ENCODE measurements at places on chromosomes 1 and 21.

DNA sequence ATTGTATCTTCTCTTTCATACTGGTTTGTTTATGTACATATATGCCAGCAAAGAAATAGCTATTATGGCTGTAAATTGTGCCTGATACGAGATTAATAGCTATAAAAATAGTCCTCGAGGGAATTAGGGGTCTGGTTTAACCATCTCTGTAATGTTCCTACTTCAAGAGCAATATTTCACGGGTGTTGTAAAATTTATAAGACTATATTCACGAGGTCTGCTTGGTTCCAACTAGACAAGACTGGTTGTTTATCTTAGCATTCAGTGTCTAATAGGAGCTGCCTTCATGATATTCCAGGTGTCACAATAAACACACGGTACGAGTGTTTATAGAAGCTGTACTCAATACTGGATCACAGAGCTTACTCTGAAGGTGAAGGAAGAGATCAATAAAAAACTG, 389.9 kb downstream of the SIPA1L2 start:
- DNase-seq, result no peak

DNA sequence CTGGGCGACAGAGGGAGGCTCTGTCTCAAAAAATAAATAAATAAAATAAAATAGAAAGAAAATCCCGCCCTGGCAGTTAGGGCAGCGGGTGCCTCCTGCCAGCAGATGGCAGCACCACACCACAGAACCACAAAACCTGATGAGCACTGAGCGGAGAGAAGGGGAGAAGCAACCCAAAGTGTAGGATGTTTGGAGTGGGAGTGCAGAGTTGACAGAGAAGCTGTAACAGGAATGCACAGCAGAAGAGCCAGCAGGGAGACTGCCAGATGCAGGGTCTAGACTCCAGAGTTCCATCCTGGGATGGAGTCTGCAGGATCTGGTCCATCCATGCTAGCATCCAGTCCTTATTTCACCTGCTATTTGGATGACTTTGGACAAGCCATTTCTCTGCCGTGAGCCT, 29.7 kb upstream of the KIRREL1 start:
- DNase-seq, result peak; percentile 52

GRCh38 chr1:93005252-93005598, 44.0 kb upstream of the DIPK1A start:
- no peak for DNase-seq

DNA sequence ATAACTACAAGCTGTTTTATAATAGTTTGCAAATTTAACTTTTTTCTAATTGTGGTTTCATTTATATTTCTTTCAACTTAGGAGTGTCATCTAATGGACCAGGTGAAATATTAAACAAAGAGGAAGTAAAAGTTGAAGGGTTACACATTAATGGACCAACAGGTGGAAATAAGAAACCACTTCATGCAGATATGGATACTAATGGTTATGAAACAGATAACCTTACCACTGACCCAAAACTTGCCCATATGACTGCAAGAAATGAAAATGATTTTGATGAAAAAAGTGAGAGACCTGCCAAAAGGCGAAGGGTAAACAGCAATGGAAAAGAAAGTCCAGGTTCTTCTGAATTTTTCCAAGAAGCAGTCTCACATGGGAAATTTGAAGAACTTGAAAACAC, 59.7 kb downstream of the MIER1 start:
- peak; percentile 9 for DNase-seq

GRCh38 chr1:2591233-2591580, 4.6 kb downstream of the PRXL2B start:
- DNase-seq, result no peak

DNA sequence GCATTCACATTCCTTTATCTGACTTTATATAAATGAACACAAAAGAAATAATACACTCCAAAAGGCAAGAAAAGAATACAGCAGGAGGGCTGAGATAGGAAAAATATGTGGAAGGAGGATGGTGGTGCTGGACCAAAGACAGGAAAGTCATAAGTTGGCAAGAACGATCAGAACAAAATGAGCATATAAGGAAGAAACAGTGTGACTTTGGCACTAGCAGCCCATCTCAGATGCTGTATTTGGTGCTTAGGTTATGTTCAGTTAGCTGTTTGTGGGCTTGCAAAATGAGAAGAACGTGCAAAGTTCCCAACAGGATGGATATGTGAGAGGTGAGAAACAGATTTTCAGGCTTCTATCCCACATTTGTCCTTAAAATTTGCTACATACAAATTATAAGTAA, 719.8 kb upstream of the ADGRL4 start:
- DNase-seq, result no peak

- DNase-seq, result peak; percentile 71
Observed at GRCh38 chr1:27522432-27523336, 32.7 kb upstream of the WASF2 start.

DNA sequence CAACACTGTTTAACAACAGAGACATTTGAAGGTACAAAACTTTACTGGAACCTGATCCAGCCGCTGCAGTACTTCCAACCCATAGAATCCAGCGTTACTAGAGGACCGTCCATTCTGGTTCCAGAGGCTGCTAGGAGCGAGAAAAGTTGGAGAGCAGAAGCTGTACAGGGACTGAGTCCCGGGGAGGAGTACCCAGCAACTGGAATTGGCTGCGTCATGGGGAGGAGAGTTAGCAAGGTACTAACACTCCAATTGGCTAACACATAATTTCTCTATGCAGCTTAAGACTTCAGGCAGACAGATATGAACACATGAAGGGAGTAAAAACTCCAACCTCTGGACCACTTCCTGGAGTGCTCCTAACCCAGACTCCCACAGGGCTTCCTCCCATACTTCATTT, 2.1 kb upstream of the QSOX1 start:
- no peak for DNase-seq

- no peak for DNase-seq
Observed at GRCh38 chr1:43021547-43022474, 63.1 kb upstream of the SLC2A1 start.

- DNase-seq, result no peak
Observed at GRCh38 chr1:50491142-50491541, 67.9 kb upstream of the DMRTA2 start.

- no peak for DNase-seq
Observed at GRCh38 chr1:201089596-201089995, 22.6 kb downstream of the CACNA1S start.

DNA sequence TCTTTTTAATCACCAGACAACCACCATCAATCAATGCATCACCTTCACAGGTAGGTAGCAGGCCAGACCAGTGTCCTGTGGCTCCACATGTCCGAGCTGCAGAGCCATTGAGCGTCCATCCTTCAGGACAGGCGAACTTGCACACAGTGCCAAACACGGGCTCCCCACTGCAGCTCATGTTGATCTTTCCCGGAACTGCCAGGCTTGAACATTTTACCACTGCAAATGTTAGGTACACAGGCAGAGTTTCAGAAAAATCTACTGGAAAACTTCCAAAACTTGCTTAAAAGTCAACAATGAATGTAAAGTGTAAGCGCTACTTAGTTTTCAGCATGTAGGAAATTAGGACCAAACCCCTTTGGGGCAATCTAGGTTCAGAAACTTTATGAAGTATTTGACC, 6.6 kb downstream of the SELE start:
- DNase-seq, result no peak

GRCh38 chr1:16458831-16459230, 18.3 kb downstream of the NECAP2 start:
- DNase-seq, result no peak

DNA sequence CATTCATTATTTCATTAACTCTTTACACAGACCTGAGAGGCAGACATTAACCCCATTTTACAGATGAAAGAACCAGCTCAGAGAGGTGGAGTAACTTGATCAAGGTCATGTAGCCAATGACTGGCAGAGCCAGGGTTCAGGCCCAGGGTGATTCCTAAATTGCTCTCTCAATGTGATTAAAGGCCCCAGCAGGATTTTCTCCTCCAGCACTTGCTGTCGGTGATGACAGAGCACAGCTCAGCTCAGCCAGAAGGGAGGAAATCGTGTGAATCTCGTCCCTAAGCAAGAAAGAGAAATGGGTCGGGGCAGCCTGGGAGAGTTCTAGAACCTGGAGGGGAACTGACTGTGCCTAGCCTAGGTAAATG, 19.5 kb upstream of the RNF19B start:
- DNase-seq, result no peak

DNA sequence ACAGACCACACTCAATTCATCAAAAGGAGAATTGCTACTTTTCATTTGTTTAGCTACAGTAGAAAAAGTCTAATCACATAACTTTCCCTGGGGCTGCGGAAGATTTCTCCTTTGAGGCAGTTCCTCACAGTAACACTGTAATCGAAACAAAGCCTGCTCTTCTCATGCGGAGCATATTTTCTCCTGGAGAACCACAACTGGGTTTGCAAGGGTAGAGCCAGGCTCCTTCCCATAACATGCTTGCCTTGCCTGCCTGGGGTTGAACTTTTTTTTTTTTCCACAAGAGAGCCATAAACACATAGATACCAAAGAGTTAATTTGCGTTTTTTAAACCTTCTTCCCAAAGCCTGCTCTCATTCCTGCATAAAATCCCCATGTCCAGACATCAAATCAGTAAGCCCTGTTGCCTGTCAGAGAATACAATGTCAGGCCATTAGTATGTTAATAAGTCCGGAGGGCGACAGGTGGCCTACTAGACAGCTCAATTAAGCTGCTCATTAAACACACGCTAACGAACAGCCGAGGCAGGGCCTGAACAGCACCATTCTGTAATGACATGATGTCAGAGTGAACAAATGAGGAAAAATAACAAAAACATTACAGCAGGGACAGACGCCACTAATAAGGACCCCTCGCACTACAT, 107.1 kb upstream of the OLIG2 start:
- DNase-seq, result no peak

GRCh38 chr1:13590486-13590885, 6.9 kb downstream of the PDPN start:
- no peak for DNase-seq

DNA sequence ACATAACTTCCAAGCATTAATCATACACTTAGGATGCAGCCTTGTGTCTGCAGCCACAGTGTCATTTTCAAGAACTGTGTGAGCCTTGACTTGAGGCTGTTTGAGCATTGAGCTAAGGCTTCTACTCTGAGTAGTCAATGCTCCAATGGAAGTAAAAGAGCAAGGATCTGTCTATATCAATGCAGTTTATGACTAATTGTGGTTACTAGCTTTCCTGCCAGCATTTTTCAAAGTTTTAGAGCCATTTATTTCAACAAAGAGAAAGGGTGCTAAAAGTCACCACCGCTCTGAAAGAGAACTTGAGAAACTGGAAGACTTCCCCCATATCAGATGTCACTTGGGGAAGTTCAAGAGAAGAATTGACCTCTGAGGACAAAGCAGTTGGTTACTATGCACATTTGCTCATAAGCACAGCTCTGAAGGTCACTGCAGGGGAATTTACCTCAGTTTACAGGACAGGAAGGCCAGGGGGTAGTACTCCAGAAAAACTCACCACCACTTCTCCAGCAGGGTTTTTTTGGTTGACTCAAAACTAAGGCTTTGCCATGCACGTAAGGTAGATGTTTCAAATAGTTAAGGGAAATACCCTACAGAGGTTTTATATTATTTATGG, 24.5 kb upstream of the RGS1 start:
- DNase-seq, result peak; percentile 82

GRCh38 chr1:201649761-201650622, 111.1 kb downstream of the NAV1 start:
- DNase-seq, result no peak

DNA sequence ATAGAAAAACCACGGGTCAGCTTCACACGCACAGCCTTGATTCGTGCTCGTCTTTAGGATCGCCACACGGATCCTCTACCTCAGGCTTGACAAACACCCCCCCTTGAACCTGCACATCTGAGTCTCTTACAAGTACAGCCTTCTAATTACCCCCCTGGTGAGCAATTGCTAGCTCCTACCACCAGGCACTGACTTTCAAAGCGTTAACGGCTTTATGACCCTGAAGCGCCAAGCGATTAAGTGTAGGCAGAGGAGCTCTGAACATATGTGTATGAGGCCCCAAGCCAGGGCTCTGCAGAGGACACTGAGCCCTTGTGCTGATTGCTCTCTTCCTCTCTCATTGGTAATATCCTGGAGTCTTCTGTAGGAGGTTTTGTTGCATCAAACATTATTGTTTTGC, 55.7 kb upstream of the EPHA8 start:
- no peak for DNase-seq

GRCh38 chr1:160373696-160374095, 6.8 kb downstream of the NHLH1 start:
- no peak for DNase-seq

DNA sequence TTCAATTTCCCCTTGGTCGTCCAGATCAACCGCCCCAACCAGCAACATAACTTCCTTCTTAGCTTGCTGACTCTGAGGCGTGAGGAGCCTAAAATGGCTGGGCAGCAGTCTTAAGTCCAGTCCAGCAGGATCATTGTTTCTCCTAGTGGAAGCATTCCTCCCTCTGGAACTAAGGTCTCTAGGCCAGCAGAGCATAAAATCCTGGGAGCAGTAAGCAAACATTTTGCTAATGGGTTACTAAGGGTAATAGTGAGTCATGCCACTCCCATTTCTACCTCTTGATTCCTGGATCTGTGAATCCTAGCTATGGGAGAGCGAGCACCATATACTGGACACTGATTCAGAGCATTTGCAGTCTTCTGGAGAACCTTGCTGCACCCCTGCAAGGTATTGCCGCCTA, 59.9 kb downstream of the ADSS2 start:
- no peak for DNase-seq

DNA sequence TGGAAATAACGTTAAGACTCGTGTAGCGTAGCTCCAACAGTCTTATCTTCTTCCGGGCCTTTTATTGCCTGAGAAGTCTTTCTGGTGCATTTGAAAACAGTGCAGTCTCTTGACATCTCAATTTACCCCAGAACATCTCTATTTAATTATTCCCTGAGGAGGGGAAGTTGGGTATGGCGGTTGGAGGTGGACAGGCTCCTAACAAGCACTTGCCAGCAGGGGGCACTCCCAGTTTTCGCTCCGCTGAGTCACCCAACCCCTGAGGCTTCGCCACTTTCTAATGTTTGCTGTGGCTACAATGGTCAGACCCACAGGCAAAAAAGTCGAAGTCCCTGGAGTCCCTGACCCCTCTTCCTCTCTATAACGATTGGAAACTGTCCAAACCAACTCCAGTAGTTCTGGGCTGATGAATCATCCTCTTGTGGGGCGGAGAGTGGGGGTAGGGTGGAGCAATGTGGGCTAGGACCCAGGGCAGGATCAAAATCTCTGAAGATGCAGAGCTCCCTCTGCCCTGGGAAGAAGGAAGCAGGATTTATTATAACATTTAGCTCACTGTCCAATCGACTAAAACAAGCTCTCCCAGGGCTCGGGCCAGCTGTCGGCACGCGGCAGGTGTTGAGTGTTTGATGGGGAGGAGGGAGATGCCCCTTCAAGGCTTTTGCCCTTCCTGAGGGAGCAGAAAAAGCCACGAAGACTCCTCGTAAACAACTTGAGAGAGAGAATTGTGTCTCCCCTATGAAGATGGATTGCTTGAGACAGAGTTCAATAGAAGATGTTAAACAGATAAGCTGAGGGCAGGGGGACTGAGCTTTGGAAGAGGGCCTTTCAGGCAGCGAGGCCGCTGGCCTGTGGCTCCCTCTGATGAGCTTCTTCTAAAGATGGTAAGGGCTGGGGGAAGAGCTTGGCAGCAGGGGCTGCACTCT, 85.7 kb downstream of the BRINP2 start:
- DNase-seq, result peak; percentile 9

Data from activated CD4-positive, alpha-beta T cell treated with anti-CD3 and anti-CD28 coated beads, Interleukin-2, Interleukin-4, amounts not matched to agents 100 ng/mL and 50 ng/mL, durations not matched to agents 16 hours and 8 hours (primary cell).